Activated gamma-delta T cell treated with anti-CD3 and anti-CD28 coated beads, Interleukin-2, amount 50 U/mL, for 16 hours (primary cell): ENCODE measurements at places on chromosomes 12 and 14.

DNA sequence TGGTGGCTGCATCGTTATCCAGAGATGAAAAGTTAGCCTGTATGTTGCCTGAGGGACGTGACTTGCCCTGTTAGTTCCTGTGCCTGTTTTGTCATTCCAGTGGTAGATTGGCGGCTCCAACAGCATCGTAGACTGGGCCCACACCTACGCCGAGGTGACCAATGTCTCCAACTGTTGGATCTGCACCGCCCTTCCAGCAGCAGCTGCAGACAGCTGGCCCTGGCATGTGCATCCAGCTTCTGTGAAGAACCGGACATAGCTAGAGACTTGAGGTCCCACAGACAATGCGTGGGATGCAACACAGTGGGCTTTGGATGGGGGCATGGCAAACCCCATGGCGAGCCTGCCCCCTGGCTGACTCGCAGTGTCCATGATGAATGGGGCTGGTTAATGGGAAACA, 93.0 kb upstream of the TMPO start:
- DNase-seq: no peak

DNA sequence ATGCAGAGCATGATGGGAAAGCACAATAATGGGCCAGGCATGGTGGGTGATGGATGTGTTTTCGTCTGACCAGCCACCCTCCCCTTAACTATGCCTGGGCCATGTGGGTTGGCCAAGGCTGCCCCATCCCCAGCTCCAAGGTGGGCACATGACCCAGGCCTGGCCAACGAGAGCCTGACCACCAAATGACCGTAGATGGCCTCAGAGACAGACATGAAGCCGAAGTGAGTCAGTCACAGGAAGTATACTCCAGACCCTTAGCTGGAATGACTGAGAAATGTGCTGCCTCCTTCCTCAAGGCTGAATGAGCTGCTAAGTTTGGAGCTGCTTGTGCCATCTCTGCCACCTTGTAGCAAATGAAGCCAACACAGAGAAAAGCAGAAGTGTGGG, 233.6 kb downstream of the BCL11B start:
- no peak for DNase-seq

GRCh38 chr12:122138181-122138580, 35.8 kb downstream of the IL31 start:
- DNase-seq: no peak

DNA sequence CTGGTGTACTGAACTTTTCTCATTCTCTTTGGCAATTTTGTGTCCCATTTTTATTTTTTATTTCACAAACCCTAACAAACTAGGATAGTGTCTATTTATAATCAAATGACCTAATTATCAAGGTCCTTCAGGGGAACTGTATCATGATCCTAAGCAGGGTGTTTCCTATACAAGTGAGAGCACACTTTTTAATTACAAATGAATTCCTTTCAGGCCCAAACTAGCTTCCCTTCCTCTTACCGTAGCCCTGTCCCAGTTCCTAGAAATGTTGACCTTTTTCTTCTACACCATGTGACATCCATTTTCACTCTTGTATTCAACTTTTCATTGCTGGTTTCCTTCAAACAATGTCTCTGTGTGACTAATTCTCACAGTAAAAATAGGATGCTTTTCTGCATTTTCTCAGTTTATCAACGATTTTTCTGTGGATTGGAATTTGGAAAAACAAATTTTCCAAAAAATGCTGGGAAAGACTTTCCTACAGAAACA, 411.4 kb downstream of the CCDC91 start:
- DNase-seq: no peak

DNA sequence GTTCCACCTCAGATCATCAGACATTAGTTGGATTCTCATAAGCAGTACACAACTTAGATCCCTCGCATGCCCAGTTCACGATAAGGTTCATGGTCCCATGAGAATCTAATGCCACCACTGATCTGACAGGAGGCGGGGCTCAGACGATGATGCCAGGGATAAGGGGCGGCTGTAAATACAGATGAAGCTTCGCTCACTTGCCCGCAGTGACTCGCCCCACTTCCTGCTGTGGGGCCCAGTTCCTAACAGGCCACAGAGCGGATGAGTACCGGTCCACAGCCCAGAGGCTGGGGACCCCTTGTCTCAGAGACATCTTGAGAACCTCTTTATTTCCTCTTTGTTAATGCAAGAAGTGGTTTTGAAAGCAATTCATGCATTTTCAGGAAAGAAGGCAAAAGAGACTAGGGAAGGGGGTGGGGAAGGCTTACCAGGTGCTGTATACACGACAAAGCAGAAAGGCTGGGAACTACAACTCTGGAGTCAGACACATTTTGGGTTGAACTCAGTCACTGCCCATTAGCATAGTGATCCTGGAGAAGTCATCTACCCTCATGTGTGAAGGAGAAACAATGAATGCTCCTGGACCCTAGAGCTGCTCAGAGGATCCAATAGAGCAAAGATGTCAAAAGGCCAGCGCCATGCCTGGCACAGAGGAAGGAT, 68.7 kb downstream of the EID3 start:
- no peak for DNase-seq

DNA sequence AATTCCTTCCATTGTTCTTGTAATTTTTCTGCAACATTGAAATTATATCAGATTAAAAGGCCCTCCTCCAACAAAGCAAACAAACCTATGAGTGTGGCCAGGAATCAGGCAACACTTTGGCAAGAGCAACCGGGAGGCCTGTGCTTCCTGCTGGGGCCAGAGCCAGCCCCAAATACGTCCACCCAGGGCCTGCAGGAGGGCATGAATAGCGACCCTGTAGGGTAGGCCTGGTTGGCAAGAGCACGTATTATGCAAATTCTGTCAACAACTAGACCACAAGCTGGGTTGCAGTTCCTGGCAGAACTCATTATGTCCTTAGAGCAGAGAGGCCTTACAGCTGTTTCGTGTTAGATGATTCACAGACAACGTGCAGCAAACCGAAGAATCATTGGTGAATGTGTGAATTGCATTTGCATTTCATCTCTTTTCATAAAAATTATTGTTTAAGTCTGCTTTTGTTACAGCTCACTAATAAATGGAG, 26.9 kb upstream of the LGALS3 start:
- DNase-seq: peak; percentile 26

GRCh38 chr14:90535556-90536090, 138.8 kb downstream of the CALM1 start:
- DNase-seq: no peak

DNA sequence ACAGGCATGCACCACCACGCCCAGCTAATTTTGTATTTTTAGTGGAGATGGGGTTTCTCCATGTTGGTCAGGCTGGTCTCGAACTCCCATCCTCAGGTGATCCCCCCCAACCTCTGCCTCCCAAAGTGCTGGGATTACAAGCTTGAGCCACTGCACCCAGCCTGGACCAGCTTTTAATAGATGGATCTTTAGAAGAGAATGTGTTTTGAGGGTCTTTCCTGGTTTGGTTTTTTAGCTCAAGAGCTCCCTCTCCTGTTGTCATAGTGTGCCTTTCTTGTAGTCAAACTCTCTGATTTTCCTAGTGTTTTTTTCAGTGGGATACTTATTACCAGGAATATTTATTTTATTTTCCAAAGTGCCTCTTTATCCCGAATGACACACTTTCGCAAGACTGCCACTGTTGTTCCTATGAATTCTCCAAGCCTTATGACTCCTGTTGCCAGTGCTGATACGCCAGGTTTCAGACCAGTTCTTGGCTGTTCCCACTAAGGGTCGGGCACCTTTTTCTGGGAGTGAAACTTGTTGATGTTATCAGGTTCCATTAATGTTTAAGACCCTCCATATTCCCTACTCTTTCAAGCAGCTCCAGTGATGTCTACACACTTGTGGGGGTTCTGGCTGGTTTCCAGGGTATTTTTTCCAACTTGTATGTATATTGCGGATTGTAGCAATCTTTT, 31.5 kb upstream of the LIMA1 start:
- DNase-seq: no peak

- DNase-seq: no peak
Measured at GRCh38 chr12:1517007-1517406, 77.4 kb downstream of the FBXL14 start.

DNA sequence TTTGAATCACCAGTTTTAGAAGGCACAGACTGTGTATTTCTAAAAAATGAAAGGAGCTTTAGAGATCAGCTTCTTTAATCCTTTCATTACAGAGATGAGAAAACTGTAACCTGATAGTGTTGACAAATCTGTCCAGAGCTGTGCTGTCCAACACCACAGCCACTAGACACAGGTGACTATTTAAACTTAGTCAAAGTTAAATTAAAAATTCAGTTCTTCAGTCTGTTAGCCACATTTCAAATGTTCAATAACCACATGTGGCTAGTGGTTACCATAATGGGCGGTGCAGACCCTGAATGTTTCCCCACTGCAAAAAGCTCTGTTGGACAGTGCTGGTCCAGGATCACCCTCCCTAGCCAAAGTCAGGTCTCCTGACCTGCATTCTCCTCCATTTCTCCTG, 21.6 kb downstream of the DAD1 start:
- DNase-seq: no peak

- no peak for DNase-seq
Measured at GRCh38 chr12:5871741-5872140, 73.3 kb downstream of the ANO2 start.

DNA sequence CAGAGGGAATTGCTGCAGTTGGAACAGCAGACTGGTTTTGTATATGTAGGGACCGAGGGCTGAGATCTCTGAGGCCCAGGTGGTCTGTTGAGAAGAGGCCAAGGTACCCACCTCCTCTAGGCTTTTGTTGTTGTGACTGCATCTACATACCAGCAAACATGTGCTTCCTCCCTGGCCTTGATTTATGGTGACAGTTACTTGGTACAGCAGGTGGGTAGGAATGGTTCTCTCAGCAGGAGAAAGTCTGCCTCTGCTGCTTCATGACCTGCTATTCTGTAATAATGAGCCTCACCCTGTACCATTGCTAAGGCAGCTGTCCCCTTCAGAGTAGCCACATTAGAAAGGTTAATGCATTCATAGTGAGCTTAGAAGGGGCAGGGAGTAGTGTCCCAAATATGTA, 196.7 kb upstream of the PELI2 start:
- DNase-seq: no peak

GRCh38 chr12:103652808-103653207, 65.7 kb downstream of the STAB2 start:
- no peak for DNase-seq
